Esophagus squamous epithelium (tissue), 5 donors: ENCODE measurements at places on chromosomes 5 and 9.

DNA sequence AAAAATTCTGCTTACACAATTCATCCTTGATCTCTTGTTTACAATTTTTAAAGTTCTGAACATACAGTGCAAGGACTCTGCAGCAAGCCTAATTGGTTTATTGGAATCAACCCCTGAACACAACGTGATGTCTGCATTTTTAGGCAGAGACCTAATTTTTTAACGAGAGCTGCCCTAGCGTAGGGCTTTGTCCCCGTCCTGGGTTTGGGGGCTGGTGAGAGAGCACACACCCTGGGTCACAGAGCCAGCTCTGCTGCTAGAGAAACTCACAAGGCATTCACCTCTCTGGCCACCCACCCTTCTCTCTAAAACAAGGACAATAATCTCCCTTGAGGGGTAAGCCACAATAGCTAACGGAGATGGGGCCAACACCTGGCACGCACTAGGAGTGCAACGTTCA is 28.2 kb downstream of the SH3PXD2B start:
- DNase-seq, result no peak

DNA sequence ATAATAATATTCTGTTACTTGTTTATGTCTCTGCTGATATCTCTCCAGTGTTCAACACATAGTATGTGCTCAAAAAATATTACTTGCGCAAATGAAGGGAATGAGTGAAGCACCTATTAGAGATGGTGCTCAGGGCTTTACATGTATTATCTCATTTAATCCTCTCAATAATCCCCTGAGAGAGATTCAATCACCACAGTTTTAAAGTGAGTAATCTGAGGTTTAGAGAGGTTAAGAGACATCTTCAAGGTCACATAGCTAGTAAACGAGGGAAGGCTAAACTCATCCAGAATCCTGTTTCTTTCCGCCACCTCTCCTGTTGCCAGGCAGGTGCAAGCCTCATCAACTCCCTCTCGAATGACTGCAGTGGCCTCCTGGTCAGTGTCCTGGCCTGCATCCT is 82.0 kb downstream of the UGCG start:
- no peak for DNase-seq

- DNase-seq, result no peak
Observed at GRCh38 chr5:92070786-92071185, 687.7 kb upstream of the ARRDC3 start.

DNA sequence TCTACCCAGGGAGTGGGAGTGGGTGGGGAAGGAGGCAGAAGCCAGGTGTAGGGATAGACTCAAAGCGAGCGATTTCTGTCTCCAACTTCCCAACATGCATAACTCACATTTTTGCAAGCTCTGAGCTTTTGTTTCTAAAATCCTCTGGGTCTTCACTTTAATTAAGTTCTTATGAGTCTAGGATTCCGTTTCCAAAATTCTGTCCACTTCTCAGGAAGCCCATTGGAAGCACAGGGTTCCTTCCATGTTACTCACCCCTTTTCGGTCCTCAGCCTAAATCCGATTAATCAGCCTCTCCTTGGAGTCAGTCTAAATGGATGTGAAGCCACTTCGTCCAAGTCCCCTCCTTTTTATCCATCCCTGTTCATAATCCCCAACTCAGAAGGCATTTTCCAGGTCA is 1.4 kb downstream of the GPX3 start:
- DNase-seq, result no peak

- no peak for DNase-seq
Observed at GRCh38 chr5:43119771-43120170, 943 bp upstream of the ZNF131 start.

- no peak for DNase-seq
Observed at GRCh38 chr5:13771011-13771571, 173.4 kb downstream of the DNAH5 start.

DNA sequence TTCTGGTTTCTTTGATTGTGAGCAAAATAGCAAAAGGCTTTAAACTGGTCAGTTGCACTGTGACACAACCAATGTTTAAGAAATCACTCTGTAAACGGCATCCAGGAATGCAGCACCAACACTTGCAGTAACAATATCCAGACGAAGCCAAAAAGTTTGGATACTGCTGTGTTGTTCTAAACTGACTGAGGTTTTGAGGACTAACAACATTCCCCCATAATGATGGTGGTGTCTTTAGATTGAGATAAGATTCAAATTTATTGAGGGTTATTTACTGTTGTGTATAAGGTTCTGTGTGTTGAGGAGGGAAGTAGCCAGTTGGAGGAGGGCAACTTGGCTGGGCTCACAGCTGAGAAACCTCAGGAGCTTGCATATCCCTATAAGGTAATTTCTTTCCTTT is 353.6 kb downstream of the BNC2 start:
- DNase-seq, result no peak
